ENCODE measurements at places on chromosomes 7 and 10. TPM values are rescaled to one million over a fixed set of nuclear protein-coding genes. Genes with fewer than 3 reads are reported as not detected.
A peak's percentile ranks its signal among the peaks of the same experiment; 100 is the strongest.

The CRYGN gene
- total RNA-seq = not detected

The FOXI2 gene
- not detected for total RNA-seq

The PGAM2 gene
- not detected for total RNA-seq

The STEAP1B gene
- 45.1 TPM for total RNA-seq

DNA sequence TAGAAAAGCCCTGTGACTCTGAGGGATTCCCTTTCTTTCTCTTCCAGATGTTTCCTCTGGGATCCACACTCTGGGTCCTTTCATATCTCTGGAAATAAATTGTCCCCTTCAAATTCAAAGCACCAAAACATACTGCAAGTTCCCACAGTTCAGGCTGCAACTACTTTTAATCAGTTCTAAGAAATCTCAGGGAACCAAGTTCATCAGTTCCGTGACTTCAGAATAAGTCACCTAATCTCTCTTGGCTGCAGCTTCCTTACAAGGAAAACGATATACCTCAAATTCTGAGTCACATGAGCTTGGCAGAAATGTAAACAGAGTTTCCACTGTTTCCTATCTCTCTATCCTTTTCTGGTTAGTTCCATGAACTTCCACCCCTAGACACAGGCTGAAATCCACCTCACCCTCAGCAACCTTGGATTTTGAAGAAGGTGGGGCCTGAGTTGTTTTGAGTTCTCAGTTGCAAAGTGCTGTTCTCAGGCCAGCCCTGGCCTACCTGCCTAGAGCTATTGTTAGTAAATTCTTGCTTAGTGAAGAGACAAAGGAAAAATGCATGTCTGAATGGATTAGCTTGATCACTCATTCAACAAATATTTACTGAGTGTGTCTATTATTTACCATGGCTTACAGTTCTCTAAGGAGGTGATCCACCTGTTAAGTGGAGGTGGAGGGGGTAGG, 59.3 kb upstream of the IL6 start:
- H3K4me3 ChIP-seq = no peak overlapping the region
- peaks cover 48% of the 10 kb centered on the region for H3K4me1 ChIP-seq
- H3K36me3 ChIP-seq = no peaks in the 10 kb centered on the region
- peak overlapping the region; percentile 55 for H3K27ac ChIP-seq

GRCh38 chr10:75071756-75072155, 39.7 kb upstream of the SAMD8 start:
- no peak overlapping the region for H3K4me3 ChIP-seq
- no peak overlapping the region for H3K27ac ChIP-seq
- H3K4me1 ChIP-seq = no peaks in the 10 kb centered on the region
- no peaks in the 10 kb centered on the region for H3K36me3 ChIP-seq

- DNase-seq = no peak
- H3K36me3 ChIP-seq = no peaks in the 10 kb centered on the region
- no peak overlapping the region for H3K27ac ChIP-seq
- no peaks in the 10 kb centered on the region for H3K4me1 ChIP-seq
- H3K4me3 ChIP-seq = no peak overlapping the region
- H3K27me3 ChIP-seq = no peaks in the 10 kb centered on the region
These were observed 102.2 kb downstream of the GRM8 start for GRCh38 chr7:127150543-127150942.

GRCh38 chr7:87709258-87709657, 81.1 kb downstream of the RUNDC3B start:
- H3K27ac ChIP-seq = no peak overlapping the region
- H3K36me3 ChIP-seq = no peaks in the 10 kb centered on the region
- no peak for DNase-seq
- peaks cover 12% of the 10 kb centered on the region for H3K4me1 ChIP-seq

DNA sequence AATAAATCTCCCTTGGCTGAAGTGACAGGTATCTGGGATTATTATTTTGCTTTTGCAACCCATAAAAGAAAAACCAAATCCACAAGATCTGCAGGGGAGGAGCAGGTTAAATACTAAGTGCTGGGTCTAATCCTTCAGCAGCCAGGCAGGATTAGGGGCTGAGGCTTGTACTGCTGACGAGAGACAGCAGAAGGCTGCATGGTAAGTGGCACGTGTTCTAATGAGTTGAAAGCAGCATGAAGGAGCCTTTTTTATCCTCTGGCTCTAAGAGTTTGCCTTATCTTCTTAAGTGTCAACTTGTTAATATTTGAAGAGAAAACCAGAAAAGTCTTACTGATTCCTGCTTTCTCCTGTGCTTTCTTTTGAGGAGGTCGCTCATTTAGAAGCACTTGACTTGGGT, 50.0 kb downstream of the LYZL2 start:
- H3K4me1 ChIP-seq = 0 out of 2 replicates have a peak, but pooled peaks cover 3% of the 10 kb centered on the region
- no peaks in the 10 kb centered on the region for H3K27me3 ChIP-seq
- no peaks in the 10 kb centered on the region for H3K36me3 ChIP-seq
- no peak for DNase-seq
- no peak overlapping the region for H3K4me3 ChIP-seq

GRCh38 chr7:40586197-40586596, 451.4 kb downstream of the SUGCT start:
- H3K4me3 ChIP-seq = no peak overlapping the region
- peaks cover 20% of the 10 kb centered on the region for H3K4me1 ChIP-seq
- no peaks in the 10 kb centered on the region for H3K36me3 ChIP-seq
- H3K27ac ChIP-seq = no peak overlapping the region
- peak; percentile 54 for DNase-seq

Data from GM23248 (cell line).